Activated CD8-positive, alpha-beta memory T cell treated with anti-CD3 and anti-CD28 coated beads, Interleukin-2, amount 50 U/mL, for 4 hours (primary cell): ENCODE measurements at places on chromosomes 3 and 15.

DNA sequence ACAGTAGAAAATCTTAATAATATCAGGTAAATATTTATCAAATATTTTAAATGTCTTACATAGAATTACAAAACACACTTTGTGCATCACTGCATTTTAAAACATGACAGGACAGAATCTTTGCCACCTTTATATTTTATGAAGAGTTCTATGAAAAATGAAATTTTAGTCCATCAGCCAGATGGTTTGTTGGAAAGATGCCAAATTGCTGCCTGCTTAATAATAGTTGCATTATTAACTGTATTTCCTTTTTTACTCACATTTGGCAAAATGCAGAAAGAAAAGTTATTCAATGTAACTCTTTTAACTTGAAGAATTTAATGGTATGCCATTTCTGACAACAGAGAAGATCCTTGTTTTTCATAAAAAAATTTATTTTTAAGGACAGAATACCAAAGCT is 1271.6 kb downstream of the NSUN3 start:
- no peak for DNase-seq

DNA sequence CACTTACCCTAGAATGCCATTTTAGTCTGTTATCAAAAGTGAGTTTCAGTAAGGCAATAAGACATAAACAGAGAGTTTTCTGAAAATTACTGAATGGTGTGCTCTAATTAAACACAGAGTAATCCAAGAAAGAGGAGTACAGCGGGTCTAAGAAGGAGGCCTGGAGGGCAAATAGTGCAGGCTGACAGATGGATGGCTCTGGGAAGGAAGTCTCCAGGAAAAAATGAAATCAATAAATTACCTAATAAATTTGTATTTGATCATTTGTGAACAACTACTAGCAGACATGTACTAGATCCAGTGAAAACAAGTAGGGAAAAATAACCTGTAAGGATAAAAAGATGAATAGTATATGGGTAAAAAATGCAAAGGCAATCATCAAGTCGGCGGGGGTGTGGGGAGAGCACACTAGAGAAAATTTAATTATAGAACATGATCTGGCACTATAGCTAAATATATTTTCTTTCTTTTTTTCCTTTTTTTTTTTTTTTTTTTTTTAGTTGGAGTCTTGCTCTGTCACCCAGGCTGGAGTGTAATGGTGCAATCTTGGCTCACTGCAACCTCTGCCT is 22.6 kb upstream of the GPD1L start:
- DNase-seq, result no peak

GRCh38 chr3:140219923-140220452 is 285.0 kb downstream of the CLSTN2 start:
- no peak for DNase-seq

DNA sequence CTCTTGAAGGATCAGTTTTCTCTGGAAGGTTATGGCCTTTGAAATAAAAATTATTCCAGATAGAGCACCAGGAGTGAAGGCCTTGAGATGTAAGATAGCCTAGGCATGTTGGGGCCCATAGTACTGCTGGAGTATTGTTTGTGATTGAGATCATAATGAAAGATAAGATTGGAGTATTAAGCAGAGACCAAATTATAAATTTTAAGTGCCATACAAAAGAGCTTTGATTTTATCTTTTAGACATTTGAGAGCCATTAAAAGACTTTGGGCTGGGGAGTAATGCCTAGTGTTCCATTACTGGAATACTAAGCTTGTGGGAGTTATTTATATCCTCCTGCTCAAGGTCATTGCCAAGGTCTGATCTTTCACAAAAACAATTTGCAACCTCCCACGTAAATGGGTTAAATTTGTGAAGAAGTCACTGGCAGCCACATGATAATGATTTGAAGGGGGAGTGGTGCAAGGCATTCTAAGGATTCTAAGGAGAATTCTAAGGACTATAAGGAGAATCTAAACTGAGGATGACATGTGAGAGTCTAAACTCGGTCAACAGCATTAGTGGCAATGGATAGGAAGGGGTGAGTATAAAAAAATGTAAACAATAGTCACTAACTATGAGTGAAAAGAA is 12.8 kb downstream of the ELL3 start:
- DNase-seq, result no peak

DNA sequence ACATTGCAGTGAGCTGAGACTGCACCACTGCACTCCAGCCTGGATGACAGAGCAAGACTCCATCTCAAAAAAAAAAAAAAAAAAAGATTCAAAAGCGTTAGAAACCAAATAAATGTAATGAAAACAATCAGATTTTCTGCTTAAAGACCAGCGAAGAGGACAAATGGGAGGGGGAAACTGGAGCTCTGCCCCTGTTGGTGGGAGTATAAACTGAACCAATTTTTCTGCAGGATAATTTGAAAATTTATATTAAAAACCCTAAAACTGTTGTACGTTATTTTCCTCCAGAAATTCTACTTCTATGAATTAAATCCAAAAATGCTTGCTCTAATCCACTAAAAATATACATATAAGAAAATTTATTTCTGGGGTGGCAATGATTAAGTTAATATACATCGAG is 25.3 kb upstream of the ZSCAN2 start:
- DNase-seq, result no peak
